ENCODE measurements at places on chromosomes 12 and 14.

DNA sequence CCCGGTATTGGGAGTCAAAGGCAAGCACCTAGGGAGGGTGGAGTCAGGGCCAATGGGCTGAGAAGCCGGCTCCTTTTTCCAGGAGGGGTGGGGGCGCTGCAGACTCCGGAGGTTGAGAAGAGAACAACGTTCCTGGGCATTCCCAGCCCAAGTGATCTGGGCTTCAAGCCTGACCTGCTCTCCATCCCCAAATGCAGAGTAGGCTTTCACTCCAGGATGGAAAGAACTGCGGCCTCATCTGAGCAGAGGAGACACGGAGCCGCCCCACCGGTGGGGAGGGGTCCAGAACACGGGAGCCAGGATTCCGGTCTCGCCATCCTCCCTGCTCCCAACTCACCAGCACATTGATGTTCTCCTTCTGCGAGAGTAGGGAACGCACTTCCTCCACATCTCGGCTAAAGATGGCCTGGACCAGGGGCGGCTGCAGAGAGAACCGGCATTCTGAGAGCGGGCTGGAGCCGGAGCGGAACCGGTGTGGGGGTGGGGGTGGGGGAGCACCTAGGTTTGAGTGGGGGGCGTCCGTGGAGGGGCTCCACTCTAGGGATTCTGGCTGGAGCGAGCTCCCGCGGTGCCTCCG is 605 bp downstream of the ANKRD52 start:
- no peak for DNase-seq

GRCh38 chr12:3186546-3187215 is 109.5 kb downstream of the TSPAN9 start:
- DNase-seq: no peak

DNA sequence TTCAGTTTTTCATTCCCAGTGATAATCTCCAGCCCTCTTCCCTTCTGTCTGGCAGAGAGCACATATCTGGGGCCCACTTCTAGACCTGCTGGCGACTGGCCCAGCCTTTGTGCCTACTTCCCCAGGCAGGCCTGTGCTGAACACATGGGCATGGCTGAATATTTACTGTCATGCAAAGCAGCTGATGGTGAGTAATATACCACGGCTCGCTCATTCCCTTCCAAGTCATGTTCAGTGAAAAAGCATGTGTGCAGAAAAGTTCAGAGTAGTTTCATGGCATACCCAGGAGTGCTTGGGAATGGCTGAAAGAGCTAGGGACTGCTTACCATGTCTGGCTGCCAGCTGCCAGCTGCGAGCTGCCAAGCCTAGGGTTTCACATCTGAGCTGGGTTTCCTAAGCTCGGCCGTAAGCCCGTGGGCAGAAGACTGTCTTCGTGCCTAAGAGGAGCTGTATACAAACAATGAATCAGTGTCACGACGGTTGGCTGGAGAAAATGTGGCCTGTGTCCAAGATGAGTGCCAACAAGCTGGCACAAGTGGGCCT is 179.9 kb upstream of the PELI2 start:
- DNase-seq: no peak

DNA sequence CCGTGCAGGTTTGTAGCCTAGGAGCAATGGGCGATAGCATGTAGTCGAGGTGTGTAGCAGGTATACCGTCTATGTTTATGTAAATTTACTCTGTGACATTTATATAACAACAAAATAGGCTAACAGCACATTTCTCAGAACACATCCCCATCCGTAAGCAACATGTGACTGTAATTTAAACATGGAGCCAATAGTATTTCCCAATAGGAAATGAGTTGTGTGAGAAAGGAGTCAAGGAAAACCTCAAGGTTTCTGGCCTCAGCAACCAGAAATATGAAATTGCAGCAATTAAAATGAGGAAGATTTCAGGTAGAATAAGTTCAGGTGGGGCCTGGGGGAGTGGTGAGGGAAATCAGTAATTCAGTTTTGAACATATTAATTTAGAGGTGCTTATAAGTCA is 136.0 kb downstream of the MSRB3 start:
- no peak for DNase-seq

DNA sequence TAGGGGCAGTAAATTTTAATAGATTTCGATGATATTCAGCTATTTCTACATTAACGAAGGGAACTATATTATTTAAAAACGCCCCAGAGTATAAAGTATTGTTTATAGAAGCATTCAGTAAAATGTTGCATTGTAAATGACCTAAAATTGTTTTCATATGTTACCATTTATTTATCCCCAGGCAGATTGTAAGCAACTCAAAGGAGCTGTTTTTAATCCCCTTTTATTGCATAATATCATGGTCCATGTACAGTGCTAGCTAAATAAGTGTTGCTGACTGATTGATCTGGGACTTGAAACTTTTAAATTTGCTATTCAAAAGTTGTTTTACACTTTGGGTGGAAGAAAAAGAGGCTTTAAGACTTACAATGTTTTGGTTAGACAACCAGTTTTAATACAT is 199.0 kb upstream of the SLC38A2 start:
- no peak for DNase-seq

GRCh38 chr12:79685068-79685467 is 5.7 kb downstream of the PAWR start:
- DNase-seq: no peak

GRCh38 chr14:79363291-79363690 is 848.0 kb downstream of the DIO2 start:
- DNase-seq: no peak

DNA sequence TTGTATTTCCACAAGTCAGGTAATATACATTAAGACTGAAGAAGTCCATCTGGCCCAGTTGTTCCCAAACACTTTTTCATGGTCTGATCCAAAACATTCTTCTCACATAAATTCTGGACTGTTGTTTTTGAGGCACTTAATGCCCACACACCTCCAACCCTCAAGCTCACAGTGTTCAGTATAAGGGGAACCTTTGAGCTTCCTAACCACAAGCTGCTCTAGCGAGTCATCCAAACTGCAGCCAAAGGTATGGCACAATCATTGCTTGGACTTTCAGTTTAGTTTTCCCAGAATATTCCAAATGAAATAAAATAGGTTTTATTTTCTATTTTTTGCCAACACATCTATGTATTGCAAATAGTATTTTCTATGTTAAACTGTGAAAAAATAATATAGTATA is 103.0 kb downstream of the PUS7L start:
- no peak for DNase-seq

DNA sequence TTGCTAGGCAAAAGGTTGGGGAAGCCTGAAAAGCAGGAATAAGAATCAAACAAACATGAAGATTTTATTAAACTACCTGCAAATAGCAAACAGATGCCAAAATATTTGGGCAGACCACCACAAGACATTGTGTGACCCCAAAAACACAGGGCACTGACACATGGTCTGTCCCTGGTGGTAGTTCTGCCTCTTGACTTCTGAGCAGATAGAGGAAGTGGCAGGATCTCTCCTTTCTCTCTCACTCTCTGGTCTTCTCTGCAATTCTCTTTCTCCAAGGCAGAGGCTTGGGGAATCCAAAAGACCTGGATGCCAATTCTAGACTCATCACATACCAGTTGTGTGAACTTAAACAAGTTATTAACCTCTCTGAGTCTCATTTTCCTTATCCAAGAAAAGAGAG is 4.3 kb upstream of the PTGDR start:
- no peak for DNase-seq

DNA sequence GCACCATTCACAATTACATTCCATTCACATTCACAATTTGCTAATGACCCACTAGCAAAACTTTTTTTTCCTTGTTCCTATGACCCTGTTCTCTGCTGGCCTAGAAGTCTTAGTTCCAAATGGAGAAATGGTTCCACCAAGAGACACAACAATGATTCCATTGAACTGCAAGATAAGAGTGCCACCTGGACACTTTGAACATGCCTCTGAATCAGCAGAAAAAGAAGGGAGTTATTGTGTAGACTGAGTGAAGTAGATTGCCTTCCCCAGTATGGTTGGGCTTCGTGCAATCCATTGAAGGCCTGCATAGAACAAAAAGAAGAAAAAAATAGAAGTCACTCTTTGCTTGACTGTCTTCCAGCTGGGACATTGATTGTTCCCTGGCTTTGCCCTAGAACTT is 133.8 kb upstream of the PMCH start:
- DNase-seq: no peak

- no peak for DNase-seq
These were observed 32.8 kb downstream of the FBRSL1 start for GRCh38 chr12:132522592-132523380.

- DNase-seq: no peak
These were observed 22.1 kb downstream of the SAMD4A start for GRCh38 chr14:54589076-54589475.

DNA sequence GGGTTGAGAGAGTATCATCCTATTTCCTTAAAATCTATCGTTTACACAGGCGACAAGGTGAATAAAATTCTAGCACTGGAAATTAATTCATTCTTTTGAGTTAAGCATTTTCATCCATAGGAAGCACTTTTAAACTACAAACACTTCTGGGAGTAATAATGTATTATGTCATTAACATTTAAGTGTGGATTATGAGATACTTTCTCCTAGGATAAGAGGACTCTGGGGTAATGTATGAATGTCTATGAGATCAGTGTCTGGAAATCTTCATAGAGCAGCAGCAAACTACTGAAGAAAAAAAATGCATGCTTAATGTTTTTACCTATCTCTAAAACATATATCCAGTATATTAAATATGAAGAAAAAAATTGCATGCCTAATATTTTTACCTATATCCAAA is 86.9 kb downstream of the EPS8 start:
- no peak for DNase-seq

GRCh38 chr12:7090222-7090998 is 1.8 kb downstream of the C1R start:
- no peak for DNase-seq

DNA sequence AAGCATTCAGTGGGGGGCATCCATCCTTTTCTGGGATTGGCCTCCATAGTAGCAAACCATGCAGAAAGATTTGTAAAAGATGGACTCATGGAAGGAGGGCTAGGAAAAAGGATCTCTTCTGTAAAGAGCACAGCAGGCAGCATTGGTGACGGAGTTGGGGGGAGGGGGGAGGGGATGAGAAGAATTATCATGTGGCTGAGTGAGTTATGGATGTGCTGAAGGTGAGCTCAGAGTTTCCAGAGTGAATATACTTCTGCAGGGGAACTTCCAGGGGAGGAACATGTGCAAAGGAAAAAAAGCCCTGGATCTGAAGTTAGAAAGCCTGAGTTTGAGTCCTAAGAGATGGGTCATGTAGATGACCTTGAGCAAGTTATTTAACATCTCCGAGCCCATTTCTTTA is 3.9 kb upstream of the B4GALNT3 start:
- no peak for DNase-seq

DNA sequence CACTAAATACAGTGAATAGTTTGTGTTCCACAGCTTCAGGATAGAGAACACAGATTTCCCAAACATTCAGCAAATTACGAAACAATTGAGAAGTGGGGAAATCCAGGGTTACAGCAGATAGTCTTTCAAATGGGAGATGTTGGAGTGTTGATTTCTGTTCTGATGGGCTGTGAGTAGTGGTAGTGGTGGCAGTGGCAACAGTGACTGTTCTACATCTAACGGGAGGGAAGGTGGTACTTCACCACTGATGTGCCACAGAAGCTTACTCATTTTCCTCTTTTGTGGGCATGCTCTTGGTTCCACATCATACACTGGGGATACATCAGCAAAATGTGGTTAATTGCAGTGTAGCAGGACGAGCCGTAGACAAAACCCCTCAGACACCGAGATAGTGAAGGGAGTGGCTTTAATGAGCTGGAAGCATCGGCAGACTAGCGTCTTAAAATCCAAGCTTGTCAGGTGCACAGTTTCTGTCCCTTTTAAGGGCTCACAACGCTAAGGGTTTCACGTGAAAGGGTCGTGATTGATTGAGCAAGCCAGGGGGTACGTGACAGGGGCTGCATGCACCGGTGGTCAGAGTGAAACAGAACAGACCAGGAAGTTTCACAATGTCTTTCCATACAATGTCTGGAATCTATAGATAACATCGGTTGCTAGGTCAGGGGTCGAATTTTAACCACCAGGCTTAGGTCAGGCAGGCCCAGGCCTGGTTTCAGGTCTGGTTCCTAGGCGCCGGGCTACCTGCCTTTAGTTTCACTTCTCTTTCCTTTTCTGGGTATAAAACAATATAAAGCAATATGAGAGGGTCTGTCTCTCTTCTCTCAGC is 330.6 kb upstream of the FBXO33 start:
- DNase-seq: no peak

GRCh38 chr14:68628605-68629310 is 164.1 kb downstream of the ZFP36L1 start:
- peak; percentile 43 for DNase-seq

- DNase-seq: peak; percentile 68
These were observed 620 bp downstream of the YBX3 start for GRCh38 chr12:10722502-10722904.

- no peak for DNase-seq
These were observed 149.1 kb upstream of the ATP2B1 start for GRCh38 chr12:89857652-89858274.
